NCI-H748 treated with DMSO at 0.1 percent for 48 hours (cell line): ENCODE measurements at places on chromosomes 11 and 22.

GRCh38 chr11:64558065-64558745 lies 32.8 kb upstream of the SLC22A12 start:
- no peak for DNase-seq

DNA sequence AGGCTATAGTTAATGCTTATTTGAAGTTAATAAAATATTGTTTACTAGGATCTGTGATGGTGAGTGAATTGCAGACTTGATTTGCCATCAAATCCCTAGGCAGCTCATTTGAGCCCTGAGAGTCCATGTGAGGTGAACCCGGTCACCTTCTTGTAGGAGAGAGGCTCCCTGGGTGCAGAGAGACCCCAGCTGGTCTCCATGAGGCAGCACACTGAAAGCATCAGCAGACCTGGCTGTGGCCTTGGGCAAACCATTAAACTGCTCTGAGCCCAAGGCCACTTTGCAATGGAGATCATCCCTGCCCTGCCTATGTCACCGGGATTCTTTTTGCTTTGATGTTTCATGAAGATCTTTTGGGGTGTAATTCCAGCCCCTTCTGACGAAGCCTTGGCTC lies 125.2 kb downstream of the MICAL2 start:
- no peak for DNase-seq

- no peak for DNase-seq
Measured at GRCh38 chr11:71265559-71266092, 13.2 kb upstream of the SHANK2 start.

GRCh38 chr22:36236388-36237319 lies 2.7 kb downstream of the APOL2 start:
- peak; percentile 35 for DNase-seq

DNA sequence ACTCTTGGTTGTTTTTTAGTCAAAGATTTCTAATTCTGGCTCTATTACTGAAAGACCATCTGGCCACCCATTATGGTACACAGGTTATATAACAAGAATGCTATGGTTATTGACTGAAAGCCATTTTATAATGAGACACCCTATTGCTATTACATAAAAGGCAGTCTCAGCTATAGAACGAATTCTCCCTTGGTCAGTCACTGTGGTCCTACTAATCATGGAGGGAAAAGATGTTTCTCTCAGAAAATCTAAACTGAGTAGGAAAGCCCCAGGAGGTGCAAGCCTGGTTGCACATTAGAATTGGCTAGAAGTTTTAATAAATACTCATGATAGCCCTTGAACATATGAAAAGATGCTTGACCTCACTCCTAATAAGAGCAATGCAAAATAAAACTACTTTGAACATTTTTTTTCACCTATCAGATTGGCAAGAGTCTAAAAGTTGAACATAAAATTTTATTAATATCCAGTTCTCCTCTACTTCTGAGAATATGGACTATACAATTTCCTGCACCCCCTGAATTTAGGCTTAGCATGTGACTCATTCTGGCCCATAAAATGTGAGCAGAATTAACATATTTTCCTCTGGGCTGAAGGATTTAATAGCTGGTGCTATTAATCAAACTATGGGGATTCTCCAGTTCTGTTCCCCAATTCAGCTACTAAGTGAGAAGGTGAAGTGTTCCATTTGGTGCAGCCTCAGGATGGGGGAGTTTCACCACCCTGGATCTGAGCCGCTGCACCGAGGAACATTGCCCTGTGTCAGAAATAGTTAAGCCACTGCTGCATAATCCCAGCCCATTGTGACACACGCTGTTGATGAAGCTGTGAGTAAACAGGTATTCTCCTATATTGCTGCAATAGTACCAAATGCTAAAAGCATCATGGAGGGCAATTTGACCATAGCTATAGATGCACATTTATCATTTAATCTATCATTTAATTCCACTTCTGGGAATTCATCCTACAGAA lies 11.5 kb upstream of the CRKL start:
- no peak for DNase-seq

GRCh38 chr22:39519681-39520225 lies 609 bp upstream of the ATF4 start:
- peak; percentile 93 for DNase-seq

GRCh38 chr11:66885469-66885868 lies 28.6 kb downstream of the LRFN4 start:
- no peak for DNase-seq

DNA sequence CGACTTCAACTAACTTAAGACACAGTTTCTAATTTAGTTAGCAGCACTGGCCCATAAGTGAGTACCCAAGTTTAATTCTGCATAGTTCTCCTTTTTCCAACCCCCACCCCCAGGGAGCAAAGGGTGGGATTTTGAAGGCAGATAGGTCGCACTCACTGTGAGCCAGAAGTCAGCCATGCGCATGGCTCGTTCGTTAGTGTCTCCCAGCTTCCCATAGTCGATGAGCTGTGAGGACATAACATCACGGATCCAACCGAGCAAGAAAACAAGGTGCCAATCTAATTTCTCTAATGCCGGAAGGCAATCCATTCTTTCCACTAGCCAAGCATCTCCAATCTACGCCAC lies 577 bp downstream of the MRPL17 start:
- no peak for DNase-seq

GRCh38 chr11:83663446-83663845 lies 377.3 kb upstream of the CCDC90B start:
- DNase-seq, result no peak

DNA sequence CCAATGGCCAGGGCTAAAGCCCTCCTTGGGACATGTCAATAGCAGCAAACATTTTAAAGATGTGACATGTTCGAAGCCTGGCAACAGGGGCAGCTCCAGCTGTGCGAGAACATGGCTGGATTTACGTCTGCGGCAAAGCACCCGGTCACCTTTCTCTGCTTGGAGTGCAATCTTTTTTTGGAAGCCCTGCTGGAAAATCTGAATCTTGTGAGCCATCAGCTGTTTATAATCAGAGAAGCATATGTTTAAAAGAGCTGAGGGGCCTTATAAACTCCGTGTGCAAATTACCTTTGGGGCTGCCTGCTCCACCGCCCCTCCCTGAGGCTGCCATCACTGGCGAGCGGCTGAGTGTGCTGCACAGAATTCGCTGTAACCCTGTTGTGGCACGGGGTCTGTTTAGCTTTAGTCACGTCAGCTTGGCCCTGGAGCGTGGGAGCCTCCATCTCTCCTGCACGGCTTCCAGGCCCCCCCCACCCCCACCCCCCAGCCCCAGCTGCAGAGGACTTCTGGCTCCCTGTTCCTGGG lies 9.0 kb upstream of the KCNQ1OT1 start:
- no peak for DNase-seq

DNA sequence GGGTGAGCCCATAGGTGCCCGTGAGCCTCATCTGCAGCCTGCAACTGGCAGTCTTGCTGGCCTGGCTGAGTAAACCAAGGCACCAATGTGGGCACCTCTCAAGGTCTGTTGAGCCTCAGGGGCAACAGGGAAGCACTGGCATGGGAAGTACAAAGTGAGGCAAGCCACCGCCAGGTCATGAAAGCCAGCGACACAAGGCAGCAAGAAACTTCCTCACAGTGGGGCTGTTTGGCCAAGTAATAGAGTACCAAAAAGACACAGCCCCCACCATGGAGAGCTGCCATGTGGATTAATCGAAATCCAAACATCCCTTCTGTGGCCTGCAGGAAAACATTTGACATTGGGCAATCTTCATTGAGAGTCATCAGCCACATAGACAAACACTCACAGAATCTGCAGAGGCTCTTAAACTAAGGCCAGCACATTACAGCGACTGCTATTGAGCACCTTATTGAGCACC lies 43.6 kb upstream of the FIBIN start:
- DNase-seq, result no peak

GRCh38 chr11:69430566-69430965 lies 50.9 kb upstream of the LINC01488 start:
- DNase-seq, result no peak

- no peak for DNase-seq
Measured at GRCh38 chr11:92297567-92298553, 73.2 kb downstream of the FAT3 start.

DNA sequence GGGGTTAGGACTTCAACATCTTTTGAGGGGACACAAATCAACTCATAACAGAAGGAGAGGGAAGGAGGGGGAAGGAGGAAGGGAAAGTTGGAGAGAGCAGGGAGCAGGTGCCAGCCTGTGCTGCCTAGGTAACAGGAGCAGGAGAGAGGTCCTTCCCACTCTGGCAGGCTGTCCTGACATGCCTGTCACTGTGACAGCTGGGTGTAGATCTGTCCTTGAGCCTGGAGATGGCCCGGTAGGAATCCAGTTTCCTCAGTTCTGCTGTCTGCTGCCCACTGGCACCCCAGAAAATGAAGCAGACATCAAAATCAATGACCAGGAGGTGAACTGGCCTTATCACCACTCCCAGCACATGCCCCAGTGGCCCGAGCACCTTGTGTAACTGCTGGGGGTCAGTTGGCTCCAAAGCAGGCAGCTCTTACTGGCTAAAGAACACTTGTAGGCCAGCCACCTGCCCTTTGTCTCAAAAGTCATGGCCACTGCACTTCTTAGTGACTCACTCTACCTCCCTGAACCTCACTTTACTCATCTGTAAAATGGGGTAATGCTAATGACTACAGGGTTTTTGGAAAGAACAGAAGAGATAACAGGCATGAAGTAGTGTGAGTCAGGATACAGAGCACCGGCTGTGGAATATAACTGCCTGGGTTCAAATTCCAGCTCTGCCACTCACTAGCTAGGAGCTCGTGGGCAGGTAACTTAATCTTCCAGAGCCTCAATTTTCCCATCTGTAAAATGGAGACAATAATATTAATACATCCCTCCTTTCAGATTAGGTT lies 8.0 kb upstream of the TSPAN18 start:
- DNase-seq, result no peak

GRCh38 chr22:45768490-45768889 lies 96.9 kb downstream of the ATXN10 start:
- no peak for DNase-seq

- no peak for DNase-seq
Measured at GRCh38 chr11:2217211-2218030, 45.8 kb upstream of the TH start.

- peak; percentile 8 for DNase-seq
Measured at GRCh38 chr11:121515335-121515671, 62.5 kb upstream of the SORL1-AS1 start.

GRCh38 chr11:64340671-64341335 lies 799 bp downstream of the CCDC88B start:
- DNase-seq, result no peak
